ENCODE measurements at places on chromosomes 11 and 22.

DNA sequence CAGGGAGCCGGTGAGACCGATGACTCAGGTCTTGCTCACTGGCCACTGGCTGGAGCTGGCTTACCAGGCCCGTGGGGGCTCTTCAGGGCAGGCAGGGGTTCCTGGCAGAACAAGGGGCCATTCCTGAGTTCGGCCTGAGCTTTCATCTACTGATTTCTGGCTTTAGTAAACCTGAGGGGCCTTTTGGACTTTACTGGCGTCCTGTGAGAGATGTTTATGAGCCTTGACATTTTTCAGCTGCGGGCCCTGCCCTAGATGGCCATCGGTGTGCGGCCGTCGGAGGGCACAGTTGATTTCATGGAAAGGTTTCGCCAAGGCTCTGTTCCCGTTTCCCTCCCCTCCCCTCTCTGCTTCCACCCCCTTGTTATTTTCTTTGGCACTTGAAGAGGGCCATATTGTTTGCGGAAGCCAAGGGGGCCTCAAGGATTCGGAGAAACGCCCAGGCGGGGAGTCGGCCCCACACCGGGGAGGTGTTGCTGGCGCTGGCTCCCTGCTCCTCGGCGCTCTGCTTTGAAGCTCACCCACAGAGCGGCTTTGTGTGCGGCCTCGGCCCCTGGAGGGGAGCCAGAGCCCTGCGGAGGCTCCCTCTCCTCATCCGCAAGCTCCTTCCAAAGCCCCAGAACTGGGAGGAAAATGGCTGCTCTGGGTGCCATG is 17.7 kb downstream of the ELF5 start:
- DNase-seq = no peak

DNA sequence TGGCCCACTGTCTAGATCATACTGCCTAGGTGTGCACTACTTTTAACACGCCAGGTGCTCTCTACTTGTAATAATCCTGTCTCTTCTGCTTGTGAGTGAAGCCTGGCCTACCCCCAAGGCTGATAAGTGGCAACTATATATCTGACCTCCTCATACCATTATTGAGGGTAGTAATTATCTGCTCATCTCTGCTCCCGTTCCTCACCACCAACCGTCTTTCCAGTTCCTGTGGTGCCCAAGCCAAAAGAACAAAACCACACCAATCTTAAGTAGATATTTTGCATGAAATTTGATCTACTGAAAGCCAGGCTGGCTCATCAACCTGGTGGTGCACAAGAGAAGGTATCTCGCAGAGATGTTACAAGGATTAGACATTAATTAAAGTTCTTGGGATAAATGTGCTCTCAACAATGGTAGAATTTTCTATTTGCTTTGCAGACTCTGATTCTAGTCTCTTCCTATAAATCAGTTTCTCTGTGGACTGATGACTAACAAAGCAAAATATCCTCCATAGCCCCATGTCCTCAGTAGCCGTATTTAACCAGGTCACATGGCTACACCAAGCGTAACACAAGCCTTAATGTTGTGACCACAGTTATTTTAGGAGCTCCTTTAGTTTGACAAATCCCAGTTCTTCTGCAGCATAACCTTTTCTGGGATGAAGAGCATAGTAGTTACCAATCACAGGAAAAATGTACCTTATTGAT is 267.2 kb downstream of the NTM start:
- DNase-seq = no peak

DNA sequence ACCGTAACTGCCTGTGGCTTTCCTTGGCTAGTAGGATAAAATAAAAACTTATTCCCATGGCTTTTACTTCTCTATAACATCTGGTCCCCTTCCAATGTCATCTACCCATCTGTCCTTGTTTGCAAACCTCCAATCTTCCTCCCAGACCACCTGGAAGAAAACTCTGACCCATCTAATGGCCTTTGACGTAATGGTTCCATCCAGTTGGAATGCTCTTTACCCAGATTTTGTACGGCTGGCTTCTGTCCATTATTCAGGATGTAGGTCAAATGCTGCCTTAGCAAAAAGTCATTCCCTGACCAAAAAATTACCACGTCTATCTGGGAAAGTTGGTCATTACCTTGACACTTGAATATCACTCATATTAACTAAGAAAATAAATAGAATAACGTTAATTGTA is 577.9 kb upstream of the ANO5 start:
- no peak for DNase-seq

- no peak for DNase-seq
Observed at GRCh38 chr11:132772703-132773545, 759.4 kb downstream of the OPCML start.

- no peak for DNase-seq
Observed at GRCh38 chr22:30890686-30891442, 77.7 kb downstream of the MORC2 start.

DNA sequence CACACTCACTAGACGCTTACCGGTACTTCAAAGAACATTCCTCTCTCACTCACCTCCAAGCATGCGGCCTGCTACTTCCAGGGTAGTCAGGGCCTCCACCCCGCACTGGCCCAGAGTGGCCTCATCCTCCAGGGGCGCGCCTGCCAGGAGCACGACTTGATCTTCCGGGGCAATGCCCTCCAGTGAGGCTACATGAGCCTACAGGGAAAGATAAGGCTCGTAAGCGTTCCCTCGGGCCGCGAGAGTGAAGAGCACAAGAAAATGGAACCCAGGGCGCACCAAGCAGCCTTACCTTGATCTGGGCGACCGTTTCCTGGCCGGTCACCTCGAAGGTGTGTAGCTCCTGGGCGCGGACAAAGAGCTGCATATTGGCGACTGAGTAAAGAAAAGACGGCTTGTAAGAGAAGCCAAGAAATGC is 478 bp downstream of the FAU start:
- DNase-seq = no peak

DNA sequence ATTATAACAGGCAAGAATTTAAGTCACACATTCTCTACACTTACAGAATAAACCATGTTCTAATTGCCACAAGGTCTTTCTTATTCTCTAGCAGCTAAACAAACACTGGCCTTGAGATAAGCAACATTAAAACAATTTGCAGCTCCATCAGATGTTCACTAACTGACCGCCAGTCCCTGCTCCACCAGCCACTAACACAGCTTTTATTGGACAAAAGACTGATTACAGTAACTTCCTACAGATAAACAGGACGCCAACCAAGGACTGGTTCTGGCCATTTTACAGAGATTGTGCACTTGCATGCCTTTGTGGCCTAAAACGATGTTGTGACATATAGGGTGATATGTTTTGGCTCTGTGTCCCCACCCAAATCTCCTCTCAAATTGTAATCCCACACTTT is 388.9 kb upstream of the LRRC4C start:
- no peak for DNase-seq

DNA sequence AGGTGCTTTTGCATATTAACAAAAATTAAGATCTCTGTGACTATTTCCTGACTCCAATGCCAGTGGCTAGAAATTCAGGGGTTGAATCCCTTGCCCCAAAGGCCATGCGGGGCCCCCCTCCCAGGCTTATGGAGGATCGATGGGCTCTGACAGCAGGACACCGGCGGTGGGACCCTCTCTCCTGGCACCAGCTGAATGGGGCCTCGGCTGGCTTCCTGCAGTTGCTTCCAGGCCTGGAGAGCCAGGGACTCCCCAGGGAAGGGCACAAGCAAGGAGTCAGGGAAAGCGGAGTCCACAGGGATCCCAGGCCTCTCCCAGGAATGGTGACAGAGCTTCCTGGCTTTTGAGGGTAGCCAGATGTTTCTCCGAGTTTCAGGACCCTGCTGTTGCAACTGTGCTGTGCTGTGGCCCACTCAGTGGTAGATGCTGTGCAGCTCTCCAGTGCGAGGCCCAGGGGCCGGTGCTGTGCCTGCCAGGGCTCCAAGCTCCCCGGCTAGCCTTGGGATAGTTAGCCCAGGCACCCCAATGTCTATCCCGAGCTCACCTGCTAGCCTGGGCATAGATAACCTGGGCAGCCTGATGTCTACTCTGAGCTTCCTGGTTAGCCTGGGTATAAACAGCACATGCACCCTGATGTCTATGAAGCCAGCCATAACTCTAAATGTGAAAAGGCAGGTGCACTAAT is 372.6 kb downstream of the SHANK2 start:
- no peak for DNase-seq

DNA sequence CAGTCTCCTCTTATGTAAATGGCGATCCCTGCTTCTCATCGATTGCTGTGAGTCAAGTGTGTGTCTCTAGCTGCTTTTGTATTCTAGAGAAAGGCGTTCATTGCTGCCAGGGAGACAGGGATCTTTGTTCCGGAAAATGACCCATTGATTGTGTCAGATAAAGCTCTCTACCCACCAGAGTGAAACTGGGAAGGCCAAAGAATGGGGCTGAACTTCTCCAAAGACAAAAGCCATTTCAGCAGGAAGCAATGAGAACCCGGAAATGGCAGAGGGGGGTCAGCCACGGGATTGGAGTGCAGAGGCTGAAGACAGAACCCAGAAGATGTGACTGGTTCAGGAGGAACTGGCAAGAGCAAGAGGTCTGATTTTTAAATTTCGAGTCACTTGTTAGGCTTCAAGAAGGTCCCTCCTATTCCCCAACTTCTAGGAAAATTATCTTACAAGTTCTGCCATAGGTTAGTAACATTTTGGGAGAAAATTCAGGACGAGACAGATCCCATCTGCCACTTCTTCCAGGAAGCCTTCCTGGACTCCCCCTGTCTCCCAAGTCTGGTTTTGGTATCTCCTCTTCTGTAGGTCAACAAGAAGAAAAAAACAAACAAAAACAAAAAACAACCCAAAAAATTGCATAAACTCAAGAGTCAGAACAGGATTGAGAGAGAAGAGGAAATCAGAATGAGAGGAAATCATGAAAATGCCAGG is 110.6 kb downstream of the NECTIN1 start:
- no peak for DNase-seq

GRCh38 chr11:121555121-121555520 is 102.4 kb upstream of the SORL1-AS1 start:
- DNase-seq = peak; percentile 37

GRCh38 chr11:65558930-65559509 is 861 bp upstream of the LTBP3 start:
- DNase-seq = no peak
